ENCODE measurements at places on chromosomes 13 and 19.

DNA sequence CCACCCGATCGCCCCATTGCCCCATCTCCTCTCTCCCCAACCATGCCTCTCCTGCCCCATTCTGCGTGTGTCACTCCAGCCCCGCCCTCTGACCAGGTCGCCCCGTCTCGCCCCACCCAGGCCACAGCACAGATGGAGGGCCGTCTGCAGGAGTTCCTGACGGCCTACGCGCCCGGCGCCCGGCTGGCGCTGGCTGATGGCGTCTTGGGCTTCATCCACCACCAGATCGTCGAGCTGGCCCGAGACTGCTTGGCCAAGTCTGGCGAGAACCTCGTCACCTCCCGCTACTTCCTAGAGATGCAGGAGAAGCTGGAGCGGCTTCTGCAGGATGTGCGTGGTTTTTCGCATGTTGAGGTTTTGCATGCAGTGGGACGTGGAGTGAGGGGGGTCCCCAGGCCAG lies 26.2 kb downstream of the MAST3 start:
- DNase-seq: no peak

GRCh38 chr13:43469791-43470190 lies 317.0 kb downstream of the ENOX1 start:
- DNase-seq: no peak

DNA sequence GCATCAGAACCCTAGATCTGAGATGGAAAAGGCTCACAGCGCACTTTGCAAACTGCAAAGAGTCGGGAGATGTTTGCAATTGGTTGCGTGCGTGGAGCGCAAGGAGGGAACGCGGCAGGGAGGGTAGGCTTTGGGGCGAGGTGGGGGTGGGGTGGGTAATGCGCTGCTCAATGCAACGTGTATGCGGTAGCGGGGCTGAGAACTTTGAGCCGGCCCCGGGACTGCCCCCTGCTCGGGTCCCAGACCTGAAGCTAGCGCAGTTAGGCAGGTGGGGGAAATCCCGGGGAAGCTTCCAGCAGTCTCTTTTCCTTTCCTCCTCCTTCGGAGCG lies 971 bp downstream of the FOSB start:
- no peak for DNase-seq

- peak; percentile 27 for DNase-seq
Measured at GRCh38 chr19:56732976-56733375, 61.4 kb upstream of the ZNF835 start.

GRCh38 chr13:21371011-21371410 lies 88.1 kb downstream of the ZDHHC20 start:
- DNase-seq: no peak

DNA sequence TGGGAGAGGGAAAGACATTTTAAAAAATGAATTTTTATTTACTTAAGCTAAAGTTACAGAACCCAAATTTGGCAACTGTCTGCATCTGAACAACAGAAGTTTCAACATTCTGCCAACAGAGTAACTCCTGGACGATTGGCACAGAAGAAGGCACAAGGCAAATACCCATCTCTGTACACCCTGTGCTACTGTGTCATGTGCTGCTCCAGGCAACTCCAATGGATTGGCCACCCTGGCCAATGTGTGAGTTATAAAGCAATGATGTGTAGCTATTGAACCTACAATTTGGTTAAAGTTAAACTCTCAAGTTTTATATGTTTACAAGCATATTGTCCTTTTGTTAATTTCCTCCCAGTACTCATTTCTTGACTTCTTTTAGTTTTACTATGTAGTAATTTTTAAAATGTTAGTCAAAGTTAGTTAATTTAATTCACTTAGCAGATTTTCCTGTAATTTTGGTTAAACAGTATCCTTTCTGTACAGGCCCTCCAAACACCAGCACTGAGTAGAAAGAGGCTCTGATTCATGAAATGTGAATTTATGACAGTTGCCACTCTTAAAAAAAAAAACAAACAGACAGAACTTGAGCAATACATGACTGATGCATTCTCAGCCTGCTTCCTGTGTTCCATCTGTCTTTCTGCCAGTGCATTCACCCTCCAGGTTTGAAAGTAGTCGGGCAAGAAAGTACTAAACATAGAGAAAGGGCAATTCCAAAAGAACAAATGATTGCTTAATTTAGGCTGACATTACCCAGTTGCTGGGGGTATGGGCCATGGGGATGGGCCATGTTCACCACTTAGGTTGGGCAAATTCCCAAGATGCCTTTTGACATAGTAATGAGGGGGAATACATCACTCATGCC lies 5.9 kb downstream of the STARD13 start:
- DNase-seq: no peak

DNA sequence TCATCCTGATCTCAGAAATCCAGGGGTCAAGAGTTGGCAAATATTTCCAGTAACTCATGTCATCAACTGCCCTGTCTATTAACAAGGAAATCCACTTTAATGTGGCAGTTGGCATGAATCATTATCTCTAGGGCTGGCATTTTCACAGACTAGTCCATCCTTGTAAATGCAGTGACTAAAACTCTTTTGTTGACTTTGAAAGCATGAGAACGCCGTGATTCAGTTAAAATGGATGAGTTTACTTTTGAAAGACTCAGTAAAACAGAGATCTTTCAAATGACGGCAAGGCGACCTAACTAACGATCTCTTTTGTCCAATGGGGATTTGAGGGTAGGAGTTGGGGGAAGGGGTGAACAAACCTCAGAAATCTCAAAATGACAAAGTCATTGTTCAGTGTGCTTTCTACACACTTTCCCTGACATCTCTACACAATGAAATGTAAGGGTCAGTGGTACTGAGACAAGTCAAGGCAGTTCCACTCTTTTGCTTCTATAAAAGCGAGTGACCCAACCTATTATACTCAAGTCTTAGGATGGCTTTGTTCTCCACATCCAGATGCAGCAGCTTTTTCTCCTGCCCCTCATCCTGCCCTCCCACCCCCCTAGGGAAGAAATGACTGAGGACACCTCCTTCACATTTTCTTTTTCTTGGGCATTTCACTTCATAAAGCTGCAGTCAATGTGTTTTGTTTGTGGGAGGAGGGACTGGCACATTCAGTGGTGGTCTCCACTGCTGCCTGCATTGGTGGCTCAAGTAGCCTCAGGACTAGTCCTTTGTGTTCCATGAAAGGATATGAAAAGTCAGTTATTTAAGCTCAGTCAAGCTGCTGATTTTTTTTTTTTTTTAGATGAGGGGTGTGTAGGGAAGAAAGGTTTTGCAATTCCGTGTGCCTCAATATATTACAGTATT lies 200.5 kb downstream of the ABCC4 start:
- peak; percentile 74 for DNase-seq

GRCh38 chr13:35764326-35765015 lies 288.0 kb upstream of the MAB21L1 start:
- no peak for DNase-seq

DNA sequence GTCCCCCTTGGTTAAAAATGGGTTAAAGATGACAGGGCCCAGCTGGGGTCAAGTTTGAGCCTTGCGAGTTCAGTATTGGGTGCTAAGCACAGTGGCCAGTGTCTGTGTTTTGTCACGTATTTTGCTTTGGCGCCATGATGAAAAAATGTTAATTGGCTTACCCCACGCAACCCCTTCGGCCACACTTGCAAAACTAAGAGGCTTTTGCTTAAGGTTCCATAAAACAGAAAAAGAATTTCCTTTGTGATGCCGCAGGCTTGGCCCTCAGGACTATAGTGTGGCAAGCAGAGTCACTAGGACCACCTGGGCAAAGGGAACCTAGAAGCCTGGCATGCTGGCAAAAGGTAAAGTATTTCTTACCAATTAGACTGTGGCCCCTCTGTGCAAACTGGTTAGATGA lies 20.7 kb downstream of the DPRX start:
- DNase-seq: no peak

DNA sequence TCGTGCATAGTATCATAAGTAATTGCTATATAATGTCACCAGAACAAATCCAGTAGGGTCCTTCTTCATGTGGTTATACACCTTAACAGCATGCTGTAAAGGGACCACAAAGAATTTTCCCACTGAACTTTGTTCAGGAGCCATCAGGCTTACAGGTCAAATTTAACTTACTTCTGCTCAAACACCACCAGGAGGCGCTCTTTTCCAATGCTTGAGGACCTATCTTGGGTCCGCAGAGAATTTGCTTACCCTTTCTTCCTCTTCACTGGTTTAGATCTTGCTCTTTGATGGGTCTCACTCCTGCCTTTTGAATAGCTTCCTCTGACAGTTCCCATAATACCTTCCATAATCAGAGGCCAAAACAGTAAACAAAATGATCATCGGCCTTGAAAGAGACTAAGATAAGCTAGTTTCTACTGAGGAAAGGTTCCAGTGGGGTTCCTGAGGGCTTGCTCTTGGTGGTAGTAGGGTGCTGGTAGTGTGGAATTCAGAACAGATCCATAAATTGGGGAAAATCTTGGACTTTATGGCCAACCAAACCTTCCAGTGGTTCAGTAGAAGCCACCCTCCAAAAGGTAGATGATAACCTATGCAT lies 37.4 kb downstream of the SCGB2B2 start:
- peak; percentile 45 for DNase-seq

- DNase-seq: no peak
Measured at GRCh38 chr13:91534996-91535395, 136.6 kb downstream of the GPC5 start.

- no peak for DNase-seq
Measured at GRCh38 chr13:84867246-84867645, 932.0 kb downstream of the SLITRK6 start.

DNA sequence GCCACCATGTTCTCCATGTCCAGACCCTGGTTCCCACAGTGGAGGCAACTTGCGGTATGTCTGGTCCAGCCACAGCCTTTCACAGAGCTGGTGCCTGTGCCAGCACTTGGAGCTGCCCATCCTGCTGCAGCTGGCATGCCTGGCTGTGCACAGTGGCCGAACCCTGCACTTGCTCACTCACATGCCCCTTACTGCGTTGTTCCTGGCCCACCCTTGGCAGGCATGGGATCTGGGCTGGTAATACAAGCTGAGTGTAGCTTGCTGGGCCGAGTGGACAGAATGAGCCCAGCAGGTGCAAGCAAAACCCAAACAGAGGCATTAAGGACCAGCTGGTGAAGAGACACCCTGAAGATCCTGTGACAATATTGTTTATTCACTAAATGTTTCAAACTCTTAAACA lies 583.9 kb upstream of the SLITRK6 start:
- DNase-seq: no peak

GRCh38 chr13:30816736-30817135 lies 81.4 kb downstream of the ALOX5AP start:
- no peak for DNase-seq

DNA sequence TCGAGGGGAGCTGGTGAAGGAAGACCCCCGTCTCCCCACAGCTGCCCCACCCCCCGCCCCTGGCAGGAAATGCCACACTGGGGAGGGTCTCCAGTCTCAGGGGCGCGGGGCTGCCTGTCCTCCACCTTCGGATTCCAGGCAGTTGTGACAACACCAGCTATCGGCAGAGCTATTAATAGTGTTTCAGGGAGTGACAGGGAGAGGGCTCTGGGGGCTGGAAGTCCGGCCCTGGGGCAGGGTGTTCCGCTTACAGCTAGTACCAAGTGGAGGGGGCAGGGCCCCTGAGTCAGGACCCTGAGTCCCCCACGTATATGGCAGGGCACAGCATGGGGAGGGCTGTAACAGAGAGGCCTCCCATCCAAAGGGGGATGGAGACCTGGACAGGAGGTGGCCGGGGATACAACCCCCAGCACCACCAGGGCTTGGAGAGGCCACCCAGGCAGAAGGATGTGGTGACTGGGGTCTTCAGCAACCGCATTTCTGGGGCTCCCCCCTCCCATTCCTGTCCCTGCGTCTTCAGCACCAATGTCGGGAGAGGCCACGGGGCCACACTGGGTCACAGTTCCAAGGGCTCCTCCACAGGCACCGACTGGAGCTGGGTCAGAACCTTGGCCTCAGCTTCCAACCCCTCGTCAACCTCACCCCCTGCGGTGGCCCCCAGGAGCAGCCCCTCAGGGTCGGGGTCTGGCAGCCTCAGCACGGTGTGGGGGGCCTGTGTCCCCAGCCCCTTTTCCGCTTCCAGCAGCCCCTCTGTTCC lies 3.9 kb downstream of the SIX5 start:
- DNase-seq: no peak

- no peak for DNase-seq
Measured at GRCh38 chr13:33008946-33009722, 7.1 kb upstream of the KL start.

DNA sequence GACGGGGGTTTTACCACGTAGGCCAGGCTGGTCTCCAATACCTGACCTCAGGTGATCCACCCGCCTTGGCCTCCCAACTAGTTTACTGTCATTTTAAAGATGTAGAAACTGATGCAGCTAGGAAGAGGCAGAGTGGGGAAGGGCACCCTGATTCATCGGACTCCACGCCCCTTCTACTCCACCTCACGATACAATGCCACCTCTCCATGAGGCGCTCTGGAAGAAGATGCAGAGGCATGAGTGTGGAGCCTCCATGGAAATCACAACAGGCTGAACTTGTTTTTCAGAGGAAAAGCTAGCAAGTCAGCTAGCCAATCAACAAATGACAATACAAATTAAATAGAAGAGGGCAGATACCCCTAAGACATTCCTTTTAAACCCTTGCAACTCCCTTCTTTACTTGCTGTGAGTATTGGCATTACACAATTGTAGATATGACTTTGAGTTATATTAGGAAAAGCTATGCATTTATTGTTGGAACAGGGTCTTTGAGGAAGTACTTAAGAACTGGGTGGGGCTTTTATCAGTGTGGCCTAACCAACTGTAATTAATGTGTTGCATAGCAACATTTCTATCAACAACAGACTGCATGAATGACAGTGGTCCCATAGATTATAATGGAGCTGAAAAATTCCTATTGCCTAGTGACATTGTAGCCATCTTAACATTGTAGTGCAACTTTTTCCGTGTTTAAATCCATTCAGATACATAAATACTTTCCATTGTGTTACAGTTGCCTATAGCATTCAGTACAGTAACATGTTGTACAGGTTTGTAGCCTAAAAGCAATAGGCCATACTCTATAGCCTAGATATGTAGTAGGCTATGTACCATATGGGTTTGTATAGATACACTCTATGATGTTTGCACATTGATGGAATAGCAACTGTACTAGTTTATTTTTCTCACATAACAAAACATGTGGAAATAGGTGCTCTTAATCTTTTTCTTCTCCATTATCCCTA lies 17.6 kb downstream of the WDFY2 start:
- no peak for DNase-seq

GRCh38 chr13:57784633-57785032 lies 153.1 kb downstream of the PCDH17 start:
- DNase-seq: no peak

DNA sequence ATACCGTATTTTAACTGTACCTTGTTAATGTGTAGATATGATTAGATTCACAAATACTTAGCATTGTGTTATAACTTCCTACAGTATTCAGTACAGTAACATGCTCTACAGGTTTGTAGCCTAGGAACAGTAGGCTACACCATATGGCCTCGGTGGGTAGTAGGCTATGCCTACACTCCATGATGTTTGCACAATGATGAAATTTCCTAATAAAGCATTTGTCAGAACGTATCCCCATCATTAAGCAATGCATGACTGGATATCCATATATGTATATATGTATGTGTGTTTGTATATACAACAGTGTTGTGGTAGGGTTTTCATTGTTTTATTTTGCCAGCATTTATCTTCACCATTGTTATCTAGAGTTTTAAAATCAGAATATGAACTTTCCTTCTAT lies 119.4 kb downstream of the SLC7A1 start:
- no peak for DNase-seq
